Right cardiac atrium (tissue), 5 donors: ENCODE measurements at places on chromosomes 1 and 21. TPM values are rescaled to one million over a fixed set of nuclear protein-coding genes. Genes with fewer than 3 reads are reported as not detected.

Gene IL20
- not detected for polyA plus RNA-seq

- no peak for DNase-seq
Measured at GRCh38 chr1:234154320-234155251, 218.7 kb upstream of the COA6 start.

- no peak for DNase-seq
Measured at GRCh38 chr21:15560383-15561056, 169.3 kb upstream of the USP25 start.

DNA sequence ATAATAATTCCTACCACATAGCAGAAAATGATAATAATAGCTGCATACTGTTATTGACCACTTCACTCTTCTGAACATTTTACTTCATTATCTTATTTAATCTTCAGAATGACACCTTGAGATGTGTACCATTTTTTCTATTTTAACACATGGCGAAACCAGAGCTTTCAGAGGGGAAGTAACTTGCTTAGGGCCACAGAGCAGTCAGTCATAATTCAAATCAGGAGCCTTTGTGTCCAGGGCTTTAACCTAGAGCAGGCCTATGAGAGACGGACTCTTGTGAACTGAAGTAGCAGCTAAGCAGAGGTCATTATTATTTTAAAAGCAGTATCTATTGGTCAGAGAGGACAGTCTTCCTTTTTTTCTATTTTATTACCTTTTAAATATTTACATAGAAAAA, 114.0 kb downstream of the ROR1 start:
- no peak for DNase-seq

- DNase-seq, result no peak
Measured at GRCh38 chr1:11461531-11462137, 17.3 kb upstream of the DISP3 start.

- peak; percentile 77 for DNase-seq
Measured at GRCh38 chr1:44775930-44776729, 790 bp downstream of the RPS8 start.

DNA sequence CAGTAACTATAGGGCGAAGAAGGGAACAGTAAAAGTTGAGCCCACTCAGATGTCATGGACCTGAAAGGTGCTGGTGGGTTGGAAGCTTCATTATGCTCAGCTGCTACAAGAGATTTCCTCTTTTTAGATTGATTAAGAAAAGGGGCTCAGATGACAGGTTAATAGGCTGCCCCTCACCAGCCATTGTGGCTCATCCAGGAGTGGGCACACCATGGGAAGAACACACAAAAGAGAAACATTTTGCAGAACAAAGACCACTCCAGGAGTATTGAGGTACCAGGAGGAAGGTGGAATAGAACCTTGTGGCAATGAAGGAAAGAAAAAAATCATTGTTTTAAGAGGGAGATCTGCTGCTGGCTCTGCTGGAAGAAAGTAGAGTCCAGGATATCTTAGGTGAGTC, 205.5 kb downstream of the RYR2 start:
- DNase-seq, result no peak
